ENCODE measurements at places on chromosomes 12 and 14.

DNA sequence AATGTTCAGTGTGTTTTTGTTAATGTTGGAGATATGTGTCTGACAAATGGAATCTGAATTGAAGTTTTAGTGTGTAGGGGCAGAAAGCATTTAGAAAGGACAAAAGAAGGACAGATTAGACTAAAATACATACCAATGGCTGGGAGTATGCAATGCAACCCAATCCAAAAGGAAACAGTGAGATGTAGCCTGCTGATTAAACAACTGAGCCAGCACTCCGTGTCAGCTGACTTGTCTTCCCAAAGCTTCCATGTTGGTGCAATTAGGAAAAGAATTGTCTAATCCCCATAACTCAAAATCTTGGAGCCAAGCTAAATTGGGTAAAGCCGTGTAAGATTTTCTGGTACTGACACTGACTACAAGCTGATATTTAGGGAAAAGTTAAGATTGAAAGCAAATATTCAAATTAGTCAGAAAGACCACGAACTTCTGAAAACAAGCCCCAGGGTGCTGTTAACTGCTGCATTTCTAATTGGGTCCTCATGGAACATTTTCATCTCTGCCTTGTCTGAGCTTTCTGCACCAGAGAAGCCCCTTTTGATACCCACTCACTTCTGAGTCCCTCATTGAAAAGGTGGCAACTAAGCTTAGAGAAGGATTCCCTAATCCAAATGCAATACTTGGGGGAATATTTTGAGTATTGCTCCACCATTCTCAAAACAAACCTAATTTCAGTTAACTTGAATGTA is 109.1 kb downstream of the DAD1 start:
- no peak for DNase-seq

GRCh38 chr12:71546322-71546861 is 106.8 kb downstream of the LGR5 start:
- DNase-seq, result no peak

DNA sequence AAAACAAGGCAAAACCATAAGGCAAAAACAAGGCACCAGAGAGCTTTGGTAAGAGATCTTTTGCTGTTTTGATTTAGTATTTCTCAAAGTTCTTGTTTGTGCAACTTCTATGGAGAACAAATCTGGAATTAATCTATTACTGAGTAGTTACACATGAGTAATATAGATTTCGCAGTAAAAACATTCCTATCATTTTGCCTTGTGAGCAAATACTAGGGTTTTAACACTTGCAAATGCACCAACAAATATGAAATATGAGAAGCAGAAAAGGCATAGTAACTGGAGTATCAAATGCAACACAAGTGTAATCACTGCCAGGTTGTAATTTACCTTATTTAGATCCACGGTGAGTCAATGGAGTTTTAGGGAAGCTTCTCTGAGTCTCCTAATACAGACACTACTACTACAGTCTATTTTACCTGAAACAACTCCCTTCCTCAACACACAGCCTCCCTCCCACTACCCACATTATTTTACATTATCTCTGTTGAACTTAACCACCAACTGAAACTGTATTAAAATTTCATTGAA is 324.1 kb downstream of the FLRT2 start:
- DNase-seq, result no peak

DNA sequence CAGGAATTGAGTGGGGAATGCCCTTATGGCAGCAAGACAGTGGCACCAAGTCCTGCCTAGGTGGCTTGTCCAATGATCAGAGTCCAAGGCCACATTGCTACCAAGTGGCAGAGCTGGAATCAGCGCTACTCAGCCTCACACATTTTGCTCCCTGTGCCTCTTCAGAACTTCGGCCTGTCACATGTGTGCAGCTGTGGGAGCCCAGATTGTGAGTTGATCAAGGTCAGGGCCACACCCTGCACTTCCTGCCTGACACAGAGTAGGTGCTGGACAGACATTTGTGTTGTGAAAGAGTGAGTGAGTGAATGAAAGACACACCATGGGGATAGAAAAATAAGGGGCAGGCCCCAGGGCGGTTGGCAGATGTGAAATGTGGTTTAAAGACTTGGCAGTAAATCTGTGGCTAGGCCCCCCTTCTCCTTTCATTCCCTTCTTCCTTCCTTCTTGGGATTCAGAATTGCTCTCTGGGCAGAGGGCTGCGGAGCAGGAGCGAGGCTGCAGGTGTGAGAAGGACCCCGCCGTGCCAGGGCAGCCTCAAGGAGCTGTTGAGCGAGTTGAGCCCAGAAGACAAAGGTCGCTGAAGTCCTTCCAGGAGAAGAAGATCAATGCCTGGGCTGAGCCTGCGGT is 83.5 kb downstream of the SLC25A47 start:
- DNase-seq, result no peak

DNA sequence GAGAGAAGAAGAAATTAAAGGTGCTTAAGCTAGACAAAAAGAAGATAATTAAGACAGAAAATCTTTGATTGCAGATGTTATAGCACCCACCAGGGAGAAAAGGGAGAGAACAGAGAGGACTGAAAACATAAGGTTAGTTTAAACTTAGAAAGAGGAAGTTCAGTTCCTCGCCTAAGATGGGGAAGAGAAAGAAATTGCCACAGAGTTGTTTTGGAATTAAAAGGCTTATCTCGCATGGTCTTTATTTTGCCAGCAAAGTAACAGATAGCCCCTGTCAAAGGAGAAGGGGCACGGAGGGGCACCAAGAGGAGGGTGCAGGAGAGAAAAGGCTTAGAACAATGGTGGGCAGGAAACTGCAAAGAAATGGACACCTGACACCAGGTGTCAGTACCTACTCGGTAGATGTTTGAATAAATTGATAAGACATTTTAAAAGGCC is 17.8 kb upstream of the OXA1L start:
- no peak for DNase-seq

GRCh38 chr12:2813214-2814185 is 1.0 kb downstream of the ITFG2 start:
- DNase-seq, result peak; percentile 66

- DNase-seq, result peak; percentile 40
Observed at GRCh38 chr12:14993537-14994266, 20.9 kb downstream of the PDE6H start.

DNA sequence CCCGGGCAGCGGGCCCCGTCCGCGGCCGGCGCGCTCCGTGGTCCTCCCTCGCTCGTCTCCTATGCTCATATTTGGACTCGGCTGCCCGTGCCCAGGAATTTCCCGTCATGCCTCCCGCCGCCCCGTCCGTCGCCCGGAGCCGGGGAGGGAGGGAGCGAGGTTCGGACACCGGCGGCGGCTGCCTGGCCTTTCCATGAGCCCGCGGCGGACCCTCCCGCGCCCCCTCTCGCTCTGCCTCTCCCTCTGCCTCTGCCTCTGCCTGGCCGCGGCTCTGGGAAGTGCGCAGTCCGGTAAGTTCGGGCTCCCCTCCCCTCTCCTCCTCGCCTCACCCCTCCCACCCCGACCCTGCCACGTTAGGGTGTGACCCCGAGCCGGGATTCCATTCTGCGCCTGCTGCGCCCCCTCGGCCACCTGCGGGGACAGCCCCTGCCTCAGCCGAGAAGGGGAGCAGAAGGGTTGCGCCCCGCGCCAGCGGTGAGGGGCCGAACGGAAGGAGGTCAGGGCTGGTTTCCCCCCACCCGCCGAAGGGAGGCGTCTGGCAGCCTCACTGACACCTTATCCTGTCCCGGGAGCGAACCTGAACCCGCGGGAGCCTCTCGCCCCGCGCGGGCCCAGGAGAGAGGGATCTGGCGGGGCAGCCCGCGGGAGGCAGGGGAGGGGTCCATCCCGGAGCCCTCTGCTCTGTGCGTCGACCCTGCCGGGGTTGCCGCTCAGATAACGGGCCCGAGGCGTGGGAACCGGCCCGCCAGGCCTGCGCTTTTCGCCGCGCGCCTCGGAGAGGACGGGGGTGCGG is at the start of gene MSRB3:
Gene MSRB3 (plus strand): TSS at position 108 of the 793 bp plus-strand sequence. CDS start 29,897 bp downstream, outside the sequence.
- peak; percentile 31 for DNase-seq

- no peak for DNase-seq
Observed at GRCh38 chr14:92323011-92323915, at the start of gene SLC24A4. Gene SLC24A4 (plus strand): TSS chr14:92323165. CDS start chr14:92323831, 666 bp downstream.

DNA sequence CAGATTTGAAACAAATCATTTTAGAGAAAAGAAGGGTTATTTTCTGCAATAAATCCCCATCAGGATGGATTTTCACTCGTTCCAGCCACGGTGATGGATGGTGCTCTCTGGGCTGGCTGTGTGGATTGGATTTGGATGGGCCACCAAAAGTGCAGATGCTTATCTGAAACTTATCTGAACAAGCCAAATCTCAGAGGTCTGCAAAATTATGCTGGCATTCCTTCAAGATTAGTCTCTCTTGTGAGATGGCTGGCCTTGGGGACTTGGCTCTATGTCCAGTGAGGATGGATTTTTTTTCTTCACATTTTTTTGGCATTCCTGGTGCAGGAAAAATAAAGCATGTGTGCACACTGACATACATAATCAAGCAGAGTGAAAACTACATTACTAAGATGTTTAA is 341.9 kb downstream of the GXYLT1 start:
- DNase-seq, result no peak

GRCh38 chr12:124641591-124641990 is 74.2 kb upstream of the NCOR2 start:
- DNase-seq, result no peak

- DNase-seq, result no peak
Observed at GRCh38 chr14:77859934-77860570, 60.1 kb downstream of the ADCK1 start.

- no peak for DNase-seq
Observed at GRCh38 chr12:124436366-124436765, 131.0 kb downstream of the NCOR2 start.

- no peak for DNase-seq
Observed at GRCh38 chr12:47992776-47993175, 11.5 kb downstream of the COL2A1 start.

- no peak for DNase-seq
Observed at GRCh38 chr12:124515981-124516380, 51.4 kb downstream of the NCOR2 start.
